ENCODE measurements at places on chromosomes 6 and 20.

- DNase-seq, result no peak
Measured at GRCh38 chr20:58868795-58869194, 16.3 kb downstream of the GNAS start.

DNA sequence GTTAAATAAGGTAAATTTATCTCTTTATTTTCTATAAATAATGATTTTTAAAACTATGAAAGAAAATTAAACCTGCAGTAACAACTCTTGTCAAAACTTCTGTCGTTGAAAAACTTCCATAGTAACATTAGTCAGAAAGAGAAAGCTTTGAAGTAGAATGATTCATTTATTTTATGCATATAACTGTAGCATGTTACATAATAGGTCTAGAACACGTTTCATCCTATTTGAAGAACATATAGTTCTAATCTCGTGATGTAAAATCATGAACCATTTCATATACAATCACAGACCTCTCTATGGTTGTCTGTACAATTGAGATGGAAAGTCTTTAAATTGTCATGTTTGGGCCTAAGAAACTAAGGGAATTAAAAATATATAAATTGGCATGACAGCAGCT, 61.3 kb upstream of the MYLIP start:
- DNase-seq, result no peak

DNA sequence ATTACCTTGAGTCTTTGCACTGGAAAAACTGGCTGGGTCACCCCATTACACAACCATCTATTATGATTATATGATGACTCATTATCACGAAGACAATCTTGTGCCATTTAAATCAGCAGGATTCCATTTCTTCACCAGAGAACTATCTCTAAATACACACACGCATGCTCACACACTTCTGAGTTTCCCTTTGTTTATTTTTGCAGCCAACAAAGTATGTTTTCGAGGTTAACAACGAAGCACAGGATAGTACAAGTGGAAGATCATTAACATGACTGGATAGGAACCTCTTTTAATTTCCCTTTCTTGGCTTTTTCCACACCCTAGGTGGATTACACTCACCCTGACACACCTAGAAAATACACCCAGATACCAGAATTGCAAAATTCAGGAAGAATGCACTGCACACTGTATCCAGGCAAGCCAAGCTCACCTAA, 18.9 kb downstream of the PERP start:
- DNase-seq, result no peak

DNA sequence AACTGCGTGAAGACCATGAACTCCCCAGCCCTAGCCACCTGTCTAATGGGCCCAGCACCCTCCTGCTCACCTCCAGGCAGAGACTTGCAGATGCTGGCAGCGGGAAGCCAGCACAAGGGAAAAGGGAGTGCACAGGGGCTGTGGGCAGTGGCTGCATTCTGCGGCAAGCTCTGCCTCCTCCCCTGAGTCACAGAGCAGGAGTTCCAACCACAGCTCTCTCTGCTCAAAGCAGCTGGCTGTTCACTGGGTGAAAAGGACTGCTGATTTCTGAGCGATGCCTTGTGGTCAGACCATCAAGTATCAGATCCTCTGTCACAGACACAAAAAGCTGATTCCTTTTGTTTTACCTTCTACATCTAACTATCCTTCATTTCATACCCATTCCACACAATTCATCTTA, 10.5 kb downstream of the NKX2-2 start:
- no peak for DNase-seq

DNA sequence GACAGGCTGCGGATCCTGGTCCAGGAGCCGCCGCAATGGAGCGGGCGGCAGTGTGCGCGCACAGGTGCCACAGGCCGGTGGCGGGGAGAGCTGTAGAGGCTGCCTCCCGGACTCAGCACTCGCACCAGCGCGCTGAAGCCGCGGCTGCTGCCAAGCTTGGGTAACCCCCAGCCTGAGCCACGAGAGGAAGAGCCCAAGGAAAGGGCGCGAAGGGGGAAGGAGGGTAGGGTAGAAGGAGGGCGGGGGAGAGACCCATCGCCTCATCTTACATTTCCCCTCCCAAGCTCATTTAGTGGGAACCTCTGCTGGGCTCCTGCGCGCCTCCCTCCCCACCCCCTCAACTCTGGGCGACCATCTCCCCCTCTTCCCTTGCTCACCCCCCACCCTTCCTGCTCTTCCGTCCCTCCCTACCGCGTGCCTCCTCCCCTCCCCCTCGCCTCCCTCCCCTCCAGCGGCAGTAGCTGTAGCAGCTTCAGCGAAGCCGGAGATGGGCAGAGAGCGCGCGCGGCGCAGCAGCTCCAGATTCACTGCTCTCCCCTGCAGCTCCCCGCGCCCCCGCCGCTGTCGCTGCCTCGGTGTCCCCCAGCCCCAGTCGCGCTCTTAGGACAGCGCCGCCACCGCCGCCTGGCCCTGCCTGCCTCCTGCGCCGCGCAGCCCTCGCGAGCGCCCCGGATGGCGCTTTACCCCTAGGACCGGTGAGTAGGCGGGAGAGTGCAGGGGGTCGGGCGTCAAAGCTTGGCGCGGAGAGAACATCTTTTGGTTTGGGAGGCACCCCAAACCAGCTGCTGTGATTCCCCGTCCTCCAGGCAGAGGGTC, at the start of gene FUT9:
Gene FUT9 (plus strand): TSS at position 457 of the 816 bp plus-strand sequence. CDS start 187,182 bp downstream, outside the sequence.
- DNase-seq, result no peak

- no peak for DNase-seq
Measured at GRCh38 chr20:47236639-47236900, 119.9 kb downstream of the ZMYND8 start.

DNA sequence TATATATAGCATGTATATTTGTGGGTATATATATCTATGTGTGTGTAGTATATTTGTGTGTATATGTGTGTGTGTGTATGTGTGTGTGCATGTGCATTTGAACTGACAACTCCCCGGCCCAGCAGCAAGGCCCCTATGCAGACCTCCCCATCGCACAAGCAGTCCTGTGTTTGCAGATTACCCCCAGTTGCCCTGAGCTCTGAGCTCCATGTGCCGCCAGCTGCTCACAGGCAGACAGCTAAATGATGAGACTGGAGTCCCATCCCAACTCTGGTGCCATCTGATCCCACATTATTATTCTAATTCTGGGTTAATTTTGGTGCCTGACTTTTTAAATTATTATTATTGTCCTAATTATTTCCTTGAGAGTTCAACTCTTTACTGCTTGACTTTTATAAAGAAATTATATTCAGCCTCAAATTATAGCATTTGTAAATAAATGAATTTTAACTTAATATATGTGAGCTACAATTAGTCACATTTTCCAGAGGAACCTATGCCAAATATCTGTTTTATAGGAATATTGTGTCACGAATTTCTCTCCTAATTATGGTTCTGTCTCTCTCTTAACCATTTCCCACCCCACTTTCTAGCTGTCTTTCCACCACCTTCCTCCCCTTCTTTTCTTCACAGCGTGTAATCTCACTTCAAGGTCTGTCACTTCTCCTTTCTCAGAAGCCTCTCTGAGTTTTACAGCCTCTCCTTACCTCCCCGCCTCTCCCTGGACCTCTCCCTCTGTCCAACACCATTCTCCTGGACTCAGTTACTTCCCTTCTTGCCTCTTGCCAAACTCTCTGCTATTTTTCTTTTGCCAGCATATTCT, 90.6 kb upstream of the SYNDIG1 start:
- DNase-seq, result no peak

DNA sequence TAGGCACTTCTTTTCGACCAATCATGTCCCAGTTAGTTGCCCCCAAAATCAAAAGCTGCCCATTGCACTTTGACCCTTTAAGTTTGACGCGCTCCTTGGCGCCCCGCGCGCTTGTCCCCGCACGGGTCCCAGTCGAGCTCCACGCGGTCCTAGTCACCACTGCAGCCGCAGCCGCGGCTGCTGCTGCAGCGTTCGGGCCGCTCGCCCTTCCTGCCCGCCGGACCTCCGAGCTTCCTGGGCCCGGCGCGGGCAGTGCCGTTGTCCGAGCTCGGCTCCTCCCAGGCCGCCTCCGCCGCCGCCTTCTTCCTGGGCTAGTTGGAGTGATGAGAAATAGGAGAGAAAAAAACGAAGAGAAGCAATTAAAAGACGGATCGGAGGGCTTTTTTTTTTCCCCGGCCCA, 185.7 kb upstream of the COL21A1 start:
- no peak for DNase-seq

DNA sequence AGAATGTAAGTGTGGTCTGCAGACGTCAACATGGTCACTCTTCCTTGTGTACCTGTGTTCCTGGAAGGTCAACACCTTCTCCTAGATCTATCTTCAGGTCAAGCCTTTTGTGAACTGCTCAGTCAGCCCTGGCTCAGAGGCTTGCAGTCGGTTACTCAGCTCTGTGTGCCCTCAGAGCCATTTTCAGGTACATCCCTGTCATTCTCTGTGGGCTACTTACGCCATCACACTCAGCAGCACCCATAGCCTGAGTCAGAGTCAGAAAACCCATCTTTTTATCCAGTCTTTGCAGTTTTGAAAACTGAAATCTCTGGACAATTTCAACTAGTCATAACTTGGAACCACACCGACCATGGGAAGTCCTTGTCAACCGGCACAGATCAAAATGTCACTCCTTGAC, 35.3 kb downstream of the TGM3 start:
- no peak for DNase-seq
